ENCODE measurements at places on chromosomes 1 and 21.

DNA sequence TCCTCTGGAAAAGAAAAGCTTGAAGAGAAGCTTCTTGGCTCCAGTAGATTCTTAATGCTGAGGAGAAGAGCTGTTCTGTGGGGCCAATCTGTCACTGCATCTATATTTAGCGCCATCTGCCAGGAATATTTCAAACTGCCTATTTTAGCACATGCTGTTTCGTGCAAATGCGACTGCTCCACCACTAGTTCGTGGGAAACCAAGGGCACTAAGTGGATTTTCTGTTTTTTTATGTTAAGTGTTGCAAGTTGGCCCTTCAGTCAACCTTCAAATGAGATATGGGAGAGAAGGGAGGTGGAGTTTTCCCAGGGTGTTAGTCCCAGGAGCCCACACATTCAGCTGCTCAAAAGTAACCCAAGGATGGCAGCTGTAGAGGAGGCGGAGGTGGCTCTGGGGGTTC is 91.9 kb downstream of the TSEN15 start:
- no peak for DNase-seq

DNA sequence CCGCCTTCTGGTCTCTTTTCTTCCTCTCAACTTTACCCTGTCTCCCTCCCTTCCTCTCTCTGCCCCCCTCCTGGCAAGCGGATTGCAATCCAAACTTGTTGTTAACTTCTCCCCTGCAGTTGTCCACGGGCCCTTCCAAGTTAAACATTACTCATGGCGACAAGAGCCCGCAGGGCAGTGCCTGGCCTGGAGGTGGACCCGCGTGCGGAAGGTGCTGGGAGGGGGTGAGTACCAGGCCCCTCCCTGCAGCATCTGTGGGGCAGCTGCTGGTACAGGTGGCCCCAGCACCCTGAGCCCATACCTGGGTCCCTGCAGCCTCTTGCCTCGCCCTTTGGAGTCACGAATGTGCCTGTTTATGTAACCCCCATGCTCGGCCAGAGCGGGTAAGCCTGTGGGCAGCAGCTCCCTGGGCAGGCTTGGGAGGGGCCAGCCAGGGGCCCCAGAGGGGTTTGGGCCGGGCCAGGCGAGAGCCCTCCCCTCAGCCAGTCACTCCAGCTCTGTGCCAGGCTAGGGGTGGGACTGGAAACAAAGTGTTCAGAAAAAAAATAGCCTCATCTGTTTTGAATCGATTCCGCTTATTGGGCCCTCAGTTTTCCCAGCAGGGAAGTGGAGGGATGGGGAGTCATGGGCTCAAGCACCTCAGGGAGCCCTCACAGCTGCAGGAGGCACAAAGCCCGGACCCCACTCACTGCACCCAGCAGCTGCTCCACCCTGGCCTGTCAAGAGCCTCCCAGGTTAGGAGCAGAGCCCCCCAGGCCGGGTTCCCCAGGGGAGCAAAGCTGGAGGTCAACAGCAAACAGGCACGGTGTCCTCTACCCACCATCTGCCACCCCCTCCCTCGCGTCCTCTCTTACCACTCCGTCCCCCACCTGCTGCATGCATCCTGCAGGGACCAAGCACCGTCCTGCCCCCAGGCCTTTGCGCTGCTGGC is 14.0 kb upstream of the FAAP20 start:
- DNase-seq: no peak

GRCh38 chr1:8354038-8354437 is 36.1 kb downstream of the SLC45A1 start:
- DNase-seq: no peak

- DNase-seq: no peak
These were observed 36.5 kb upstream of the SRRM1 start for GRCh38 chr1:24606621-24607020.

DNA sequence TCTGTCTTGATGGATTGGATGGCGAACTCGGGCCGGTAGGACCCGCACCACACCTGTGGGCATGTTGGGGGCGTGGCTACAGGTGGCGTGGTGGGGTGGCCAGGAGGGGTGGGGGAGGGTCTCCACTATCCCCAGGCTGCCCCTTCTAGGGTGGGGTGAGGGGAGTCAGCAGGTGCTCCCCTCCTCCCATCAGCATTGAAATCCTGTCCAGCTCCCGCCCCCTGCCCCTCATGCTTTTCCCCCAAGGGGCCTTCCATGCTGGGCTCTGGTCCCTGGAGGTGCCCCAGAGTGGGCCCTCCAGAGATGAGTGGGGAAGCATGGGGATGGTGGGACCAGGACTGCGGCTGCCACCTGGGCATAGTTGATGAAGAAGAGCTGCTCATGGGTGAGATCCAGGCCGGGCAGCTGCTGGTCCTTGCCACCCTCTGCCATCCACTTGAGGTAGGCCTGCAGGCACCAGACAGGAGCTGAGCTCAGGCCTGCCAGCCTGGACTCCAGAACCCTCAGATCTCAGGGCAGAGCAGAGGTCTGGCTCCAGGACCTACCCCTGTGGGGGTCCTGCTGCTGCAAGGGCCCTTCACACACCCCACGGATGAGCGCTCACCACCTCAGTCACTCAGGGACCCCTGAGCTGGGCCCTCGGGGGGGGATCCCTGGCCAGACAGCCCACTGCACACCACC is 5.1 kb downstream of the PRXL2B start:
- DNase-seq: no peak

GRCh38 chr1:93415296-93415695 is 32.6 kb upstream of the FNBP1L start:
- DNase-seq: no peak

DNA sequence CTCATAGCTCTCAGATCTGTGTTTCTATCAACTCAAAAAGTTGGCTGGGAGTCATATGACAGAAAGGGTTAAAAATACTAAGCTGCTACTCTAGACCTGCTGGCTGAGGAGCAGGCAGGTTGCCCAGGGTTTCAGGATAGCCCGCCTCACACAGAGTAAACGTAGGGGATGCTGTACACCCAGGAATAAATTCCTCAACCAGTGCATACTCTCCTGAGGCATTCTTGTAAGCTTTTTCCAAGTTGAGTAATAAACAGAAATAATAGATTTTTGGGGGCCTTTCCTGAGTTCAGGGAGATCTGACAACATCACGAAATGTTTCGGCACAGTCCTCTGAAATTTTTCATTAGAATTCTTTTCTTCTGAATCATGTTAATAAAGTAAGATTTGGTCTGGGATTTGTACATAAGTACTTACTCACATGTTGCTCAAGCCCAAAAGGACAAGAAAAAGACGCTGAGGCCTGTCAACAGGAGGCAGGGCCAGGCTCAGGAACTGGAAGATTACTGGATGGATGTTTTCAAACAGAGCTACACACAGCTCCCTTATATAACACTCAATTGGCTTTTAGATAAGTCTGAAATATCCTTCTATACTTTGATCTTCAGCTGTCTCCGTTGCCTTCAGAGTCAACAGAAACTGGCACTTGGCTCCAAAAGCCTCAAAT is 41.0 kb downstream of the TGFBR3 start:
- no peak for DNase-seq

GRCh38 chr21:29265690-29266479 is 32.8 kb upstream of the BACH1 start:
- peak; percentile 11 for DNase-seq

DNA sequence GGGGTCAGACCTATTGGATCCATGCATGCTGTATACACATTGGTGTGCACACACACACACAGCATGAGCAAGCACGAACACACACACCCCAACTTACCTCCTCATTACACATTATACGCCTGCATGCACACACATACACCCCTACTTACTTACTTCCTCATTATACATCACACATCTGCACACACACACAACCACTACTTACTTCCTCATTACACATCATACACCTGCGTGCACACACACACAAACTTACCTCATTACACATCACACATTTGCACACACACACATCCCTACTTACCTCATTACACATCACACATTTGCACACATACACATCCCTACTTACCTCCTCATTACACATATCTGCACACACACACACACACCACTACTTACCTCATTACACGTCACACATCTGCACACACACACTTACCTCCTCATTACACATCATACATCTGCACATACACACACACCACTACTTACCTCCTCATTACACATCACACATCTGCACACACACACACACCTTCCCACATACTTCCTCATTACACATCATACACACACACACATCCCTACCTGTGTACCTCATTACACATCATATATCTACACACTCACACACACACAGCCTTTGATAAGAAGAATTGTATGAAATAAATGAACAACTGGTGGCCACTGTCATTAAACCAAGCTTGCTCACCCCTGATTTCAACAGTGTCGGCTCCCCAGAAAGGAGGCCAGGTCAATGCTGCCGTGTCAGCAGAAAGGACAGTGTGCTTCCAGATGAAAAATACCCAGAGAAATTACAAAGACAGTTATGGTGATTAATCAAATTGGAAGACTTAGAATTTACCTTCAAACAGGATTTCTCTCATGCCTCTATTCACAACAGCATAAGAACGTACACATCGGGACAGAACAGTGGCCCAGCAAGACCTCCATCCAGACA is 117.8 kb downstream of the SETD4 start:
- no peak for DNase-seq

- no peak for DNase-seq
These were observed 28.7 kb upstream of the RGS5 start for GRCh38 chr1:163231385-163231784.

DNA sequence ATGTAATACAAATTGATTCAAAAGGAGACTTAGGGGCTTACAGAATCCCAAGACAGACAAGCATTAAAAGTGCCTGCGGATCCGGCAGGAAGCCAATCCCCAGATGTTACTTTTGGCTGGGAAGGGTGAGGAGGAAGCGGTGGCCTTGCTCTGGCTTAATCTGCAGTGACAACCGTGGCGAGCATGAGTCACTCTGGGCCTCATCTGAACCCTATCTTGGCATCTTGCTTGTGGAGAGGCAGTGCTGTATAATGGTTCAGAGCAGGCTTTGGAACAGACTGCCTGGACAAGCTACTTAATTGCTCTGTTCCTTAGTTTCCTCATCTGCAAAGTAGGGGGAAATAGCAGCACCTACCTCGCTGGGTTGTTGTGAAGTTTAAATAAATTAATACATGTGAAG is 74.1 kb downstream of the XCL2 start:
- no peak for DNase-seq

DNA sequence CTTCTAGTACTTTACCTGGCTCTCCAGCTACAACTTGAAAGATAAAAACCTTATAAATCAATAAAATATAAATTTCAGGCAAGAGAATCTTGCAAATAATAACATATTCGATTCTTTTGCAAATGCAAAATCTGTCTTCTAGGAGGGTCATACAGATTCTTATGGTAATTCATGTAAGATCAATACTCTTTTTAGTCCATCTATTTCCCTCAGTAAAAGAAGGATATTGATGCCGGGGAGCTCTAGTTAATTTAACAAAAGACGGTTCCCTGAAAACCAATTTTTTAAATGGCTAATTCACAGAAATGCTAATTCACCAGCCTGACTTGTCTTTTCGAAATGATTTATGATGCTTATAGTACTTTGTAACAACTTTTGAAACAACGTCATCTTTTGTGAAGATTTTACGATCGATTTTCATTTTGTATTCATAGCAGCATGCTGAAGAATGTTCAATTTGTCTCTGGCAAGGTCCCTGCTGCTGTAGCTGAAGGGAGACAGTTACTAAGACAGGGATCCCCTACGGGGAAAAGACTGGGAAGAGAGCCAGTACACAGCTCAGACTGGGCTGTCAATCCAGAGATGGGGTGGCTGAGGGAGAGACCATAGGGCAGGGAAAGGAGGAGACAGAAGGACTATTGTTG is 90.6 kb upstream of the SPAG17 start:
- DNase-seq: no peak

DNA sequence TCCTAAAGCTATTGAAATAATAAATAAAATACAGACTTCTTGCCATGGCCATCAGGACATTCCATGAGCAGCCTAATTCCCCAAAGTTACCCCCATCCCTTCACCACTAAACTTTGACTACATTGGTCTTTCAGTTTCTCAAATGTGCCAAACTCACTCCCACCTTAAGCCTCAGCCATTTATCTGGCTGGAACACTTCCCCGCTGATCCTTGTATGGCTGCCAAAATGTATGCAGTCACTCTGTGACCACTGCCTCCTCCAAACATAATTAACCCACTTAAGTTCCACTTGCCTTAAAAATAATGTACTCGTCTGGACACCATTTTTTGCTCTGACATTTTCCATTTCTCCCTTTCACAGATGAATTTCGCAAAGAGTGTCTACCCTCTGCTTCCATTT is 407.4 kb downstream of the NTNG1 start:
- DNase-seq: no peak

DNA sequence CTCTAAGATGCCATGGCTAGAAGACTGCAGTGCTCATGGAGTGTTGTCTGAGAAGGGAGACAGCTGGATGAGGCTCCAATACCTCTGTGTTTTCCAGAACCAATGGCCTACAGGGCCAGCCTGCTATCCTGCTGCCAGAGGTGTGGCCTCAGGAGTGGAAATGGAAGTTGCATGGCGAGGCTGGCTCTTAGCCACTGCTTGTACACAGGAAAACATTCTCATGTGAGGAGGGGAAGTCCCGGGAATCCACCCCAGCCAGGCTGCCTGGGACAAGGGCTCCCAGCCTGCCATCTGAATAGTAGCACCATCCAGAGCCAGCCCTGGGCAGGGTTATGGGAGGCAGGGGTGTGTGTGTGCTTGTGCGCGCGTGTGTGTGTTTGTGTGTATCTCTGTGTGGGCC is 56.5 kb downstream of the SDC3 start:
- no peak for DNase-seq

DNA sequence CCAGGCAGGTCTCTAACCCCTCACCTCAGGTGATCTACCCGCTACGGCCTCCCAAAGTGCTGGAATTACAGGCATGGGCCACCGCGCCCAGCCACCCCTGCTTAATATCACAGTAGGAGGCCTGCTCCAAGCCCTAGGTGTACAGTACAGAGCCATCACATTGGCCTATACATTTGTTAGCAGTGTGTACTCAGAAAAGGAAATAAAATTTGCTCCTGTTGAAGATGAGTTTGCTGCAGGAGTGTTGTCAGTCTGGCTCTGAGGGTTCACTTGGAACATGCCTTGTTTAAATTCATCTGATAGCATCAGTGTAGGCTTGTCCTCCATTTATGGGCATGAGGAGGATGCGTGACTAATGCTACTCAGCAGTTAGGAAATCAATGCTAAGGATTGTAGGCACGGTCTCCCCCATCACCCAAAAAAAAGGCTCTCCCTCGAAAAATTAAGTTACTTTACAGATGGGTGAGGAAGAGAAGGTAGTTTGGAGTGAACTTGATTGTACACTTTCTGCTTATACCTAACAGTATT is 4.6 kb upstream of the ENAH start:
- no peak for DNase-seq

DNA sequence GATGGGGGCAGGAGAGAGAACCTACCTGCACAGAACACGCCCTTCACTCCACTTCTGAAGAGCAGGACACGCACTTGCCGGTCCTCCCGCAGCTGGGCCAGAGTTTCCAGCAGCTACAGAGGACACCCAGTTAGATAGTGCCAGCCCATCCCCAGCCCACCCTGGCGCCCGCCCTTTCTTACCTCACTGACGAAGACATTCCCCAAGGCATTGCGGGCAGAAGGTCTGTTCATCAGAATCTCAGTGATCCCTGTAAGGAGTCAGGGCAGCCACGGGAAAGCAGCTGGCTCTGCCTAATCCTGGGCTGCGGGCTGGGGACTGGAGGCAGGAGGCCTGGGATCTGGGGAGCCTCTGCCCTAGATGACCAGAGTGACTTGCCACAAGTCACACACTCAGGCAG is 10.0 kb downstream of the ECHDC2 start:
- no peak for DNase-seq

GRCh38 chr21:43829161-43829560 is 35.9 kb upstream of the AGPAT3 start:
- no peak for DNase-seq

All from GM10248 (cell line).